ENCODE measurements at places on chromosomes 1 and 21.

DNA sequence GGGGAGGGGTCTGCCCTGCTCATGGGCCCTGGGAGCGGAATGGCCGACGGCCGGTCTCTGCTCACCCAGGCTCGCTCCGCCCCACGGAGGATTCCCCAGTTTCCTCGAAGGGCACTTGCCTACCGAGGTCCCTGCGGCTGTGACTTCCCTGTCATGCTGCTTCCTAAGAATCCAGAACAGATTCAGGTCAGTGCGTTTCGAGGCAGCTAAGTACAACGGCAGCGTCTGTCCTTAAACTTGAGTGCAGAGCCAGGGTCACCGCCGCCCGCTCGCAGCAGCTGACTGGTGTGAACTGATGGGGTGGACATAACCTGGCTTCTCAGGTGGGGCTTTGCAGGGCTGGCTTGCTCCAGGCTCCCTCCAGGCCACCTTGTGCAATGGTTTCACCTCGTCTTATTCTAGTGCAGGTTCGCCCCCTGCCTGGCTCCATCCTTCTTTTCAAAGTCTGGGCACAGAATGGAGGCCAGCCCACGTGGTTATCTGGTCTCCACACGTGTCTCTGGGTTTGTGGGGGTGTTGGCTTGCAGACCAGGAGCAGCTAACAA, 7.6 kb upstream of the C1orf174 start:
- H3K27ac ChIP-seq = no peak overlapping the region
- no peaks in the 10 kb centered on the region for H3K27me3 ChIP-seq

DNA sequence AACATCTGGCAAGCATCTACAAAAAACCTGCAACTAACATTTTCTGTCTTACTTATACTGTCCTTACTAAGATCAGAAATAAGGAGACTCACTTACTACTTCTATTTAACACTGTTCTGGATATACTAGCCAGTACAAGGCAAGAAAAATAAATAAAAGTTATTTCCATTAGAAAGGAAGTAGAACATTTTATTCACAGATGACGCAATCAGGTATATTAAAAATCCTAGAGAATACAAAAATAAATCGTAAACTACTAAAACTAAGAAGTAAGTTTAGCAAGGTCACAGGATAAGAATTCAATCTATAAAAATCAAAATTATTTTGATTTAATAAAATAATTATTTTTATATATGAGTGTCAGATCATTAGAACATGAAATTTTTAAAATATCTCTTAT, 264.6 kb downstream of the BARHL2 start:
- peaks cover 4% of the 10 kb centered on the region for H3K27me3 ChIP-seq
- H3K36me3 ChIP-seq = no peaks in the 10 kb centered on the region
- no peak overlapping the region for H3K27ac ChIP-seq
- no peak for DNase-seq

DNA sequence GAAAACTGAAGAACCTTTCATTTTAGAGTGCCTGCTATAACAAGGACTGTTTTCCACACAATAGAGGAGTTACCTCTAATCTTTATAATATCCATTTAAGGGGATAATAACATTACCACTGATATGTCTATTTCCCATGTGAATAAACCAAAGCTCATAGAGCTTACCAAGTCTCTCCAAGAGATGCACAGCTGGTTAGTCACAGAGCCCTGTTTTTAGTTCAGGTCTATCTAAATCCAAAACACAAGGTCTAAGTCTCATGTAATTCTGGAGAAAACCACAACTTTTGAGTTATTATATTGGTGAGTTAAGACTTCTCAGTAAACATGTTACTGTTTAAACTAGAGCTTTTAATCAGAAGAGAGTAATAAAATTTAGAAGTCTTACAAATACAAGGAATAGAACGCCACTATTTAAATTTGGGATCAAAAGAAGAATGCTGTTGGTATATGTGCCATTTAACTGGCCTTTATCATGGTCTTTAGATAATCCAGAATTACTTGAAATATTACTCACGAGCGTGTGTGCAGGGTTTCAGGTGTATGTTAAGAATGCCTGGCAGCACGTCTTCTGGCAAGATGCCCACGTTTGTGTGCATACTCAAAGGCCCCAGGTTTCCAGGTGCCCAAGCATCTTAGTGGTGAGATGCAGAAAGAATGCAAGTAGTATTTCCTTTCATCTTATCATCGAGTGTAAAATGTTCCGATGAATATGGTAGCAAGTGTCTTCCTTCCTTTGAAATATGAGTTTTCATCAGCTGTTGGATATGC, 190.6 kb downstream of the FMN2 start:
- no peaks in the 10 kb centered on the region for H3K36me3 ChIP-seq
- no peak for DNase-seq
- H3K4me3 ChIP-seq = no peak overlapping the region
- H3K4me1 ChIP-seq = no peaks in the 10 kb centered on the region

- H3K4me1 ChIP-seq = peaks cover 18% of the 10 kb centered on the region
- no peak overlapping the region for H3K4me3 ChIP-seq
- no peaks in the 10 kb centered on the region for H3K27me3 ChIP-seq
- no peak for DNase-seq
- H3K36me3 ChIP-seq = peaks cover 17% of the 10 kb centered on the region
Observed at GRCh38 chr1:19220991-19221390, 10.9 kb upstream of the UBR4 start.

GRCh38 chr1:13813398-13814012, 113.5 kb downstream of the PRDM2 start:
- no peak overlapping the region for H3K4me3 ChIP-seq
- H3K27ac ChIP-seq = no peak overlapping the region
- H3K36me3 ChIP-seq = no peaks in the 10 kb centered on the region
- no peaks in the 10 kb centered on the region for H3K27me3 ChIP-seq
- peaks cover 8% of the 10 kb centered on the region for H3K4me1 ChIP-seq

DNA sequence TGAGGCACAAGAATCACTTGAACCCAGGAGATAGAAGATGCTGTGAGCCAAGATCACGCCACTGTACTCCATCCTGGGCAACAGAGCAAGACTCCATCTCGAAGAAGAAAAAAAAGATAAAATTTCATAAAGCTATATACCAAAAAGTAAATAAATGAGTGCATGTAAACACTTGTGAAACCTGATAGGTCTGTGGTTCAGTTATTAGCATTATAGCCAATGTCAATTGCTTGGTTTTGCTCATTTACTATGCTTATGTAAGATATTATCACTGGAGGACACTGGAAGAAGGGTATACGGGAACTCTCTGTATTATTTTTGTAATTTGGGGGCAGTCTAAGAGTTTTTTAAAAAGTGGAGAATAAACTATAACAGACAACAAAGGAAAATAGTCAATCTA, 17.7 kb upstream of the TAL1 start:
- no peaks in the 10 kb centered on the region for H3K4me1 ChIP-seq
- DNase-seq = no peak
- H3K36me3 ChIP-seq = peaks cover 9% of the 10 kb centered on the region
- H3K27me3 ChIP-seq = peaks cover 6% of the 10 kb centered on the region
- H3K4me3 ChIP-seq = no peak overlapping the region
- H3K27ac ChIP-seq = no peak overlapping the region

GRCh38 chr1:241343956-241344355, 13.0 kb downstream of the RGS7 start:
- H3K36me3 ChIP-seq = no peaks in the 10 kb centered on the region
- no peaks in the 10 kb centered on the region for H3K4me1 ChIP-seq
- no peaks in the 10 kb centered on the region for H3K27me3 ChIP-seq
- no peak overlapping the region for H3K27ac ChIP-seq
- DNase-seq = no peak

DNA sequence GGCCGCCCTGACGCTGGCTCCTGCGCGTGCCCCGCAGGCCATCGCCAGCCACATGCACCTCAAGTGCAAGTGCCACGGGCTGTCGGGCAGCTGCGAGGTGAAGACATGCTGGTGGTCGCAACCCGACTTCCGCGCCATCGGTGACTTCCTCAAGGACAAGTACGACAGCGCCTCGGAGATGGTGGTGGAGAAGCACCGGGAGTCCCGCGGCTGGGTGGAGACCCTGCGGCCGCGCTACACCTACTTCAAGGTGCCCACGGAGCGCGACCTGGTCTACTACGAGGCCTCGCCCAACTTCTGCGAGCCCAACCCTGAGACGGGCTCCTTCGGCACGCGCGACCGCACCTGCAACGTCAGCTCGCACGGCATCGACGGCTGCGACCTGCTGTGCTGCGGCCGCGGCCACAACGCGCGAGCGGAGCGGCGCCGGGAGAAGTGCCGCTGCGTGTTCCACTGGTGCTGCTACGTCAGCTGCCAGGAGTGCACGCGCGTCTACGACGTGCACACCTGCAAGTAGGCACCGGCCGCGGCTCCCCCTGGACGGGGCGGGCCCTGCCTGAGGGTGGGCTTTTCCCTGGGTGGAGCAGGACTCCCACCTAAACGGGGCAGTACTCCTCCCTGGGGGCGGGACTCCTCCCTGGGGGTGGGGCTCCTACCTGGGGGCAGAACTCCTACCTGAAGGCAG, 23.4 kb upstream of the ARF1 start:
- H3K27me3 ChIP-seq = peaks cover 37% of the 10 kb centered on the region
- peaks cover 9% of the 10 kb centered on the region for H3K4me1 ChIP-seq
- DNase-seq = no peak
- H3K27ac ChIP-seq = no peak overlapping the region
- no peaks in the 10 kb centered on the region for H3K36me3 ChIP-seq

- H3K27ac ChIP-seq = no peak overlapping the region
- DNase-seq = no peak
- no peak overlapping the region for H3K4me3 ChIP-seq
- H3K4me1 ChIP-seq = peaks cover 19% of the 10 kb centered on the region
Observed at GRCh38 chr21:43809853-43810504, 20.6 kb downstream of the RRP1 start.

- peak; percentile 40 for DNase-seq
- peaks cover 8% of the 10 kb centered on the region for H3K36me3 ChIP-seq
- no peak overlapping the region for H3K4me3 ChIP-seq
Observed at GRCh38 chr1:25106352-25106751, 126.0 kb downstream of the SYF2 start.

DNA sequence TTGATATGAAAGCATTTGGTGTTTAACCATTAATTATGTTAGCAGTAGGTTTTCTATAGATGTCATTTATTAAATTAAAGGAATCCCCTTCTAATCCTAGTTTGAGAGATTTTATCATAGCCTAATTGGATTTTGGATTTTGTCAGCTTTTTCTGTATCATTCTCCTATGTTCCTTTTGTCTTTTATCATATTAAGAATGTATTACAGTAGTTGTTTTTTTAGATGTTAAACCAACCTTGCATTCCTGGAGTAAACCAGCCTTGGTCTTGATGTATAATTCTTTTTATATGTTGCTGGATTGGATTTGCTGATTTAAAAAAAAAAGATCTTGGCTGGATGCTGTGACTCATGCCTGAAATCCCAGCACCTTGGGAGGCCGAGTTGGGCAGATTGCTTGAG, 5.6 kb downstream of the SETDB1 start:
- no peak overlapping the region for H3K4me3 ChIP-seq

GRCh38 chr1:211816586-211816985, 14.0 kb downstream of the LPGAT1 start:
- H3K36me3 ChIP-seq = peaks cover 2% of the 10 kb centered on the region
- H3K4me1 ChIP-seq = no peaks in the 10 kb centered on the region
- no peak overlapping the region for H3K27ac ChIP-seq

DNA sequence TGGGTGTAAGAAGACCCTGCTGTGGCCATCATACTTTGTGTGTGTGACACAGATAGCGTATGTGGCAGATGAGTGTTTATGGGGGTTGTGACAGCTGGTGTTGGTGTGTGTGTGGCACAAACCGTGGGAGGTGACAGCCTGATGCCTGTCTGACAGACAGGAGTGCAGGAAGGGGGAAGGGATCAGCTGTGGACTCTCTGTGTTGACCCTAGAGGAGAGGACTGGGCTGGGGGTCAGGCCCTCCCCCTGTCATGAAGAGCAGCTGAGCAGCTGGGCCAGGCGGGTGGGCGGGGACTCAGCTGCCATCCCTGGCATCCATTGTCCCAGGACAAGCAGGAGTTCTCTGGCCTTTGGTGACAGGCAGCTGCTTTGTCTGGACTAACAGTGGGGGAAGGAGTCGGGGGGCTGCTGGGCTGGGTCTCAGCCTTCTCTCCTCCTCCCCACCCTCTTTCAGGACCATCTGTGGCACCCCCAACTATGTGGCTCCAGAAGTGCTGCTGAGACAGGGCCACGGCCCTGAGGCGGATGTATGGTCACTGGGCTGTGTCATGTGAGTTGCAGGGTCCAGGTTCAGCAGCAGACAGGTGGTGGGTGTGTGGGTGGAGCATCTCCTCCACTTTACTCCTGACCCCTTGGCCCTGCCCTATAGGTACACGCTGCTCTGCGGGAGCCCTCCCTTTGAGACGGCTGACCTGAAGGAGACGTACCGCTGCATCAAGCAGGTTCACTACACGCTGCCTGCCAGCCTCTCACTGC, 2.3 kb downstream of the PLK3 start:
- peak overlapping the region; percentile 93 for H3K4me3 ChIP-seq
- peaks cover 74% of the 10 kb centered on the region for H3K4me1 ChIP-seq
- H3K36me3 ChIP-seq = peaks cover 34% of the 10 kb centered on the region
- H3K27ac ChIP-seq = peak overlapping the region; percentile 78
- DNase-seq = no peak
- no peaks in the 10 kb centered on the region for H3K27me3 ChIP-seq

GRCh38 chr1:32770221-32770731, 46.9 kb downstream of the YARS1 start:
- no peak for DNase-seq
- no peak overlapping the region for H3K4me3 ChIP-seq
- no peaks in the 10 kb centered on the region for H3K36me3 ChIP-seq
- peaks cover 15% of the 10 kb centered on the region for H3K4me1 ChIP-seq
- H3K27ac ChIP-seq = no peak overlapping the region

- no peak overlapping the region for H3K27ac ChIP-seq
- H3K36me3 ChIP-seq = no peaks in the 10 kb centered on the region
- H3K4me1 ChIP-seq = peaks cover 20% of the 10 kb centered on the region
- no peak overlapping the region for H3K4me3 ChIP-seq
- no peak for DNase-seq
- peaks cover 14% of the 10 kb centered on the region for H3K27me3 ChIP-seq
Observed at GRCh38 chr1:183991348-183991747, 46.2 kb downstream of the COLGALT2 start.

GRCh38 chr1:87136607-87137341, 191.9 kb upstream of the LMO4 start:
- no peak for DNase-seq
- no peak overlapping the region for H3K27ac ChIP-seq
- H3K36me3 ChIP-seq = no peaks in the 10 kb centered on the region
- H3K4me1 ChIP-seq = peaks cover 3% of the 10 kb centered on the region
- peaks cover 42% of the 10 kb centered on the region for H3K27me3 ChIP-seq
- no peak overlapping the region for H3K4me3 ChIP-seq

DNA sequence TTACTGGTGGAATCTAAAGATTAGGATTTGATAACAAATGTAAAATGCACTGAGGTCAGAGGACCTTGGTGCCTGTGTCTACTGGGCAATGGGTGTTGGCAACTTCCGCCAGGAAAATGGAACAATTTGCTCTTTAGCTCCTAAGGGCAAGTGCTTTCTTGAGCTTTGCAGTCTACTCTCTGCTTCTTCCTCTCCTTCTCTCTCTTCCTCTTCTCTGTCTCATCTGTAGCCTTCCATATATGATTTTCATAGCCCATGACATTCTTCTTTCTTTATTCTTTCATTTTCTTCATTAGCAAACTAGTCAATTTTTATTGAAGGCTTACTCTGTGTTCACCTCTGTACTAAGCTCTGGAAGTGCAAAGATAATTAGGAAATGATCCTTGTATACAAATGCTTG, 35.5 kb downstream of the OVGP1 start:
- no peaks in the 10 kb centered on the region for H3K36me3 ChIP-seq
- H3K27me3 ChIP-seq = no peaks in the 10 kb centered on the region
- H3K27ac ChIP-seq = no peak overlapping the region
- no peak for DNase-seq

All from activated T-cell treated with anti-CD3 and anti-CD28 coated beads, Interleukin-2, amount 50 U/mL, for 72 hours (primary cell).